ENCODE measurements at places on chromosomes 3 and 15.

DNA sequence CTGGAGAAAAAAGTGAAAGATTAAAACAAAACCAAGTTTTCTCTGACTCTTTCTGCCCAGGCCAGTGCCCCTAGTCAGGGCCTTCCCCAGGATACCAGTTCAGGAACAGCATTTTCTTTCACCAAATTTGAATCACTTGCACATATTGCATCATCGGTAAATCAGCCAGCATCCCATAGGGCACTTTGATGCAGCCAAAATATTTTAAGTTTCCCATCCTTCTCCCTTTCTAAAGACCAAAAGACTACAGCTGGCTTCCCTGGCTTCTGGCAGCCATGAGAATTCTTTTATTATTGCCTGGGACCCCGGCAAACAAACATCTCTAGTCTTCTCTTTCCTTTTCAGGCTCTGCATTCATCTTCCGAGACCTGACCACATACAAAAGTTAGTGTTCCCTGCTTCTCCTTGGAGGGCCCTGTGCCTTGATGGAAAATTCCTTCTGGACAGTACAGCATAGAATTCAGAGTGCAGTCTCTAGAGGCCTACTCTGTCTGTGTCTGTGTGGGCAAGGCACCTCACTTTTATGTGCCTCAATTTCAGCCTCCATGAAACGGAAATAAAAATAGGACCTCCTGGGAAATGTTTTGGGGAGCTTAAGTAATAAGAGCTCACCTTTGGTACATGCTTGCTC, 348.0 kb downstream of the VPS13C start:
- DNase-seq = no peak

- DNase-seq = peak; percentile 37
Measured at GRCh38 chr3:46193436-46193835, 14.7 kb downstream of the CCR1 start.

DNA sequence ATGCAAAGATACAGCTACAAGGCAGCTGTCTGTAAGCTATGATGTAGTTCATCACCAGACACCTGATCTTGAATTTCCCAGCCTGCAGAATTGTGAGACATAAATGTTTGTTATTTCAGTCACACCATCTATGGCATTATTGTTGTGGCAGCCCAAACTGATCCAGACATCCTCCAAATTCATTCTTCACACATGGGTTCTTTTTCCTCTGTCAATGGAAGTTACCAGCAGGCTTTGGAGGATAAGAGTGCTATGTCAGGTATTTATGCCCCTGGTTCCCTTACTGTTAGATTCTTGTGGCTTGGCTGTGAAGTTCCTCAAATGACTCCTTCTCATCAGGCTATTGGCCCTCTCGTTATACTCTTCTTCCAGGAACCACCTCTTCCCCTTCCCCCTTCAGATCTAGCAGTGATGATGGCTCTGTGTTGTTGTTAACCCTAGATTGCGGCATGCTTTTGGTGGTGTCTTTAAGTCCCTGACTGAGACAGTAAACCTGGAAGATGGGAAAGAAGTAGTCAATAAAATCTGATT, 91.0 kb upstream of the CHMP2B start:
- DNase-seq = no peak

- peak; percentile 78 for DNase-seq
Measured at GRCh38 chr3:25354071-25354470, 74.0 kb upstream of the RARB start.

DNA sequence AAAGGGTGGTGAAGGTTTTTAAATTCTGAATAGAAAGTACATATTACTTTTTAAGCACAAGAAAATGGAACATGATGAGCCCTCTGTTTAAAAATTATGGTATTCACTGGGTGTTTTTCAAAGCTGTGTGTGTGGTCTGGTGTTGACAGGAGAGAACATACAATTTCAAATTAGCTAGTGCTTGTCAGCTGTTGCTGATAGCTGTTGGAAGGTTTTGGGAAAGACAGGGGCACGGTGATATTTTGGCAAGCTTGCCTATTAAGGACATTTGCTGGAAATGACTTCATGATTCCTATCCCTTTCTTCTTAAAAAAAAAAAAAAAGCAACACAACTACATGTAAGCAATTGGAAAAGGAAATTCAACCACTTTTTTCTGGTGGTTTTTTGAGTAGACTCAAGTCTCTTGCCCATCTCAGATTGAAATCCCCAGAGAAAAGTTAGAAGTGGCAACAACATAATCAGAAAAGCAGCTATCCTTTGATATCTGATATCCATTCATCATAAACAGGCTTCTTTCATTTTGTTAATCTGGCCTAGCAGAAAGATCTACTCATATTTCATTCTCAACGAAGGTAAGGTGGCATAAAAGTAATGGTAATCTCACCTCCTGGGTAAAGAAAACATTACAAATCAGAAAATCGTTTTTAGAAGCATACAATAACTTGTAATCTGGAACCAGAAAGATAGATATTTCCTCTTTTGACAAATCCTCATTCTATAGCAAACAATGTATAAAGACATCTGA, 130.0 kb downstream of the RBMS3 start:
- DNase-seq = no peak

DNA sequence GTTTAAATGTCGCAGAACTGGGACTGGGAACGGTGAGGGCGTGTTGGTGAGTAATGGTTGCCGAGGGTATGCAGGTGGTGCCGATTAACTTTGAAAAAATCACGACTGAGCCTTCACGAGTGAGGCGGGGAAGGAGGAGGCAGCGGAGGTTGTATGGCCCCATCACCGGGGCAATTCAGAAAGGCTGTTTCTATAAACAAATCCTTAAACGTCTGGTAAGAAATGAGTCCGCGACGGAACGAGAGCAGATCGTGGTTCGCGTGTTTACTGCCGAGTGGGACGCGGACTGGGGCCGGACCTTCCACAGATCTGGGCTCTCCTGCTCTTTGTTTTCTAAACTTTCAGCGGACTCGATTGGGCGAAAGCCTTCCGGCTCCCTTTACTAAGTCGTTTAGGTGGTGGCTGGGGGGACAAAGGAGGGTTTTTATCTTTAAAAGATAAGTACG, 2.7 kb downstream of the IGF1R start:
- DNase-seq = peak; percentile 55

DNA sequence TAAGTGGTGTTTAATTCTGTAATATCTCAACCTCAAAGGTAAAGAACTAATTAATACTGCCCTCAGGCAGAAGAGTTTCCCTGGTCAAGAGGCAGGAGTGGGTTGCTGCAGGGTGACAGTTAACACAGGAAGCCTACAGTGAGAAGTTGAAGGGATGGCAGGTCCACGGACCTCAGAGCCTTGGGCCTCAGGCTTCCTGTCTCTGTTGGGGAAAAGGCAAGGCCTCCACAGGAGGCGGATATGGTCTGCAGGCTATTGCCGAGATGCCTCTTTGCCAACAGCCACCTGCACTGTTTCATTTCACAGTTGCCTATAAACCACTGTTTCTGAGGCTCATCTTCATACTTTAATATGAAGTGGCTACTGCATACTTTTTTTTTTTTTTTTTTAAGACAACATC, 33.3 kb upstream of the RPN1 start:
- DNase-seq = no peak

DNA sequence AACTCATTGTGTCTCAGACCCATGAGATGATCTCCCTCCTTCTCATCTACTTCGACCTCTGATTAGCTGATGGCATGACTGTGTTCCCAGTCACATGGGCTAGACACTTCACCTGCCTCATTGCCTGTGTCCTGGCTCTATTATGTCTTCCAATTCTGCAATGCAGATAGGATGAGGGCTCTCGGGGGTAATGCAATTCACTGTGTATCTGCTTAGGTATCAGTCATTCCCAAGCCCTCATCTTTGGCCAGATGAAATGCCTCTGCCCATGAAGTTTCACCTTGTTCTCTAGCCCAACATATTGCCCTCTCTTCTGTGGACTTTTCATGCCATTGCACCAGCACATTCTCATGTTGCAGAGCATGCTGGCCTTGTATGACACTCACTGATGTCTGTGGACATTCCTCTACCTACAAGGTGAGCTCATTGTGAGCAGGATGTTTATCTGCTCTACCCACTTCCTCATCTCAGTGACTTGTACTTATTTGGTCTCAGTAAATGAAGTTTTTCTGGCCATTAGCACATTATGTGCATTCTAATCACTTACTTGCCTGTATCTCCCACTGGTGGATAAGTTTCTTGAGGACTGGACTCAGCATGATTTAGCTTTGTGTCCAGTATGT, 32.3 kb downstream of the MOBP start:
- no peak for DNase-seq

GRCh38 chr3:112709911-112710310, 69.0 kb upstream of the CCDC80 start:
- peak; percentile 16 for DNase-seq

GRCh38 chr3:33149342-33149741, 35.5 kb downstream of the CRTAP start:
- DNase-seq = no peak

GRCh38 chr15:31098953-31099740, 2.4 kb downstream of the TRPM1 start:
- DNase-seq = no peak
